Fibroblast of lung (primary cell): ENCODE measurements at places on chromosomes 3 and 15. TPM values are rescaled to one million over a fixed set of nuclear protein-coding genes. Genes with fewer than 3 reads are reported as not detected.

TNFSF10 gene
- 1.5 and 4.3 TPM in 2 replicates for total RNA-seq

SCN11A gene
- under 0.01 and 0.17 TPM in 2 replicates for total RNA-seq

MCF2L2 gene
- under 0.01 TPM in 2 replicates for total RNA-seq

SAMMSON gene
- under 0.01 TPM in 2 replicates for total RNA-seq

TRAT1 gene
- total RNA-seq = not detected in 2 replicates

ARPP19 gene
- total RNA-seq = 63.4 and 65.9 TPM in 2 replicates

LRRC3B gene
- not detected in 2 replicates for total RNA-seq

KIF15 gene
- 2.1 and 3.8 TPM in 2 replicates for total RNA-seq

KNG1 gene
- not detected in 2 replicates for total RNA-seq
